ENCODE measurements at places on chromosomes 5 and 9.

GRCh38 chr5:110663525-110663924, 62.9 kb downstream of the TMEM232 start:
- no peak for DNase-seq

- no peak for DNase-seq
Observed at GRCh38 chr5:151810897-151811296, 39.1 kb downstream of the G3BP1 start.

GRCh38 chr5:132771503-132771998, 5.5 kb downstream of the SEPTIN8 start:
- DNase-seq, result no peak

- no peak for DNase-seq
Observed at GRCh38 chr9:126325821-126326220, 808 bp upstream of the MVB12B start.

GRCh38 chr5:160441311-160441781, 19.7 kb downstream of the PTTG1 start:
- no peak for DNase-seq

- DNase-seq, result no peak
Observed at GRCh38 chr5:54832045-54832444, 153.3 kb downstream of the ESM1 start.

- no peak for DNase-seq
Observed at GRCh38 chr9:116066221-116066620, 87.4 kb upstream of the PAPPA start.

DNA sequence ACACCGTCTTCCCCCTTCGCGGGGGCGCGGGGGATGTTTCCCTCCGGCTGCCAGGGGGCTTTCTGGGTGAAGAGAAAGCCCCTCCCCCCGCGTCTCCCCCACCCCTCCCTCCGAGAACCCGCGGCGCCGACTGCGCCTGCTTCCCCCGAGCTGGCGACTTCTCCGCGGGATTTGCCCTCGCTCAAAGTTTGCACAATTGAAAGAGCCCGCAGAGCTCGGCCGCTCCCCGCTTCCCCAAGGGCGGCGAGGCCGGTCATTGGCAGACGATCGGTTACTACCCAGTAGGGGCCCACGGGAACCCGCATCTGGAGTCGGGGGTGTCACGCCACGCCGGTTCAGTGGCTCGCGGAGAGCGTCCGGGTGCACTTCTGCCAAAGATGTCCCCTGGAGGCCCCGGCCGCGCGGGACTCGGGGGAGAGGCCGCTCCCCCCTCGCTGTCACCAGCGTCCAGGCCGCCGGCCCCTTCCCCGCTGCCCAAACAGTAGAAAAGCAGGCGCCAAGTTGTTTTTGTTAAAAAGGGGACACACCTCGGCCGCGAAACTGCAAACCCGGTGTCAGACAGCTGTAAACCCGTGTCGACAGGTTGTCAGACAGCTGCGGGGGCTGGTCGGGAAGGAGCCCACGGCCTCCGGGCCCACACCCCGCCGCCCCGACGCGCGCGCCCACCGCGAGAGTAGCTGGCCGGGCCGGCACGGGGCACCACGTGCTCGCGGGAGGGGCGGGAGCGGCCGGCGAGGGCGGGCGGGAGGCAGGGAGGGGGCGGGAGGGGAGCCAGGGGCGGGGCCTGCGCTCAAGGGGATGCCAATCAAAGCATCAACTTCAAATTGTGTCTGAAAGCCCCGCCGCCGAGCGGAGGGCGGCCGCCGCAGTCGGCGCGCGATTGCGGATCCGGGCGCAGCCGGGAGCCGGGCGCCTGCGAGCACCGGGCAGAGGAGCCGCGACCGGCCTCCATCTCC, at the start of gene IRX1:
Gene IRX1 (plus strand): TSS at position 827 of the 956 bp plus-strand sequence. CDS start 274 bp downstream, outside the sequence.
- DNase-seq, result no peak
